ENCODE measurements at places on chromosomes 13 and 19. TPM values are rescaled to one million over a fixed set of nuclear protein-coding genes. Genes with fewer than 3 reads are reported as not detected.

- no peak for DNase-seq
Observed at GRCh38 chr13:48831248-48831647, 144.5 kb upstream of the FNDC3A start.

The APC2 gene
- 0.05 TPM for total RNA-seq

DNA sequence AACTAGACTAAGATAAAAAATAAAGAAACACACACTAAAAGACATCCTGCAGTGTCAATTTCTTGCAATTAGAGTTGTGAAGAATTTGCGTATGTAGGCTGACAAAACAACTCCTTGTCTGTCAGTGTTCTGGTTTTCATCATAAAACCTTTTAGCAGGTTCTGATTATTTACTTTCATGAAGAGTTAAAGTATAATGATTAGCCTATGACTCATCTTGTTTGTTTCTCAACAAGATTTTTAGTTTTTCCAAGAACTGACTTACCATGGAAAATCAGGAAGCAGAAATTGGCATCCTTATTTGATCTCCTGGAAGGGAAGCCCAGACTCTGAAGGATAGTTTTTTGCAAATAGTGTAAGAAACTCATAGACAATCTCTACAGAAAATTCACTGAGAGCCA lies 848.7 kb upstream of the PCDH9 start:
- DNase-seq = no peak

- DNase-seq = no peak
Observed at GRCh38 chr19:19594381-19594780, 24.1 kb downstream of the PBX4 start.

GRCh38 chr19:53462861-53463260 lies 4.7 kb upstream of the ZNF813 start:
- no peak for DNase-seq

DNA sequence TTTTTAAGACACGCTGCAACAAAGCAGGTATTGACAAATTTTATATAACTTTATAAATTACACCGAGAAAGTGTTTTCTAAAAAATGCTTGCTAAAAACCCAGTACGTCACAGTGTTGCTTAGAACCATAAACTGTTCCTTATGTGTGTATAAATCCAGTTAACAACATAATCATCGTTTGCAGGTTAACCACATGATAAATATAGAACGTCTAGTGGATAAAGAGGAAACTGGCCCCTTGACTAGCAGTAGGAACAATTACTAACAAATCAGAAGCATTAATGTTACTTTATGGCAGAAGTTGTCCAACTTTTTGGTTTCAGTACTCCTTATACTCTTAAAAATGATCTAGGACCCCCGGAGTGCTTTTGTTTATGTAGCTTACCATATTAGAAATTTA lies 1.2 kb downstream of the BRCA2 start:
- no peak for DNase-seq

GRCh38 chr19:54594737-54595136 lies 1.3 kb downstream of the LILRA1 start:
- no peak for DNase-seq

The PNMA8B gene
- 8.3 TPM for total RNA-seq

- DNase-seq = no peak
Observed at GRCh38 chr13:40508127-40508526, 158.3 kb downstream of the FOXO1 start.

The DZIP1 gene
- total RNA-seq = 44.3 TPM

DNA sequence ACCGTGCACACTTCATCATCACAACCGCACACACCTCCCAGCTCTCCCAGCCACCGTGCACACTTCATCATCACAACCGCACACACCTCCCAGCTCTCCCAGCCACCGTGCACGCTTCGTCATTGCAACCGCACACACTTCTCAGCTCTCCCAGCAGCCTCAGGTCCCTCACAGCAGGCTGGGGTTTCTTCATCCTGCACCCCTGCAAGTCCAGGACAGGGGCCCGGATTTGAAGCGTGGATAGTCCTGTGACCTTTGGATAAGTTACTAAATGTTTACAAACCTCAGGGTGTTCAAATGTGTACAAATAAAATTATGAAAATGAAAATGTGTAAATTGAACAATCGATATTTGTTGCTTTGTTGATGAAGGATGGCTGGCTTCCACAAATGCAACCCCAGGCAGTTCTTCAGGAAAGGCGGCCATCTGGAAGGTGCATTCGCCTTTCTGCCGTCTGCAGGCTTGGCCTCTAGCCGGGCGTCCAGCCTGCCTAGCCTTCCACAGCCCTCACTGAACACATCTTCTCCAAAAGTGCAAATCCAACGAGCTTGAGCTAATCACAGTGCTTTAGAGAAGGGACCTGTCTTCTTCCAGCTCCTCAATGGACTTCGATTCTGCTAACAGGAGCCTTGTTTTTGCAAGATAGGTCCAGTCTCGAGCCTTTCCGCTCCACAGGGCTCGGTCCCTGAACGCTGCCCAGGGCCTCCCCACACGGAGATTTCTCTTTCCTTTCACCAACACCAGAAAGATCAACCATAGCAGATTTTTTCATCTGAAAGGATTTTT lies 74.2 kb downstream of the SPACA7 start:
- DNase-seq = no peak

DNA sequence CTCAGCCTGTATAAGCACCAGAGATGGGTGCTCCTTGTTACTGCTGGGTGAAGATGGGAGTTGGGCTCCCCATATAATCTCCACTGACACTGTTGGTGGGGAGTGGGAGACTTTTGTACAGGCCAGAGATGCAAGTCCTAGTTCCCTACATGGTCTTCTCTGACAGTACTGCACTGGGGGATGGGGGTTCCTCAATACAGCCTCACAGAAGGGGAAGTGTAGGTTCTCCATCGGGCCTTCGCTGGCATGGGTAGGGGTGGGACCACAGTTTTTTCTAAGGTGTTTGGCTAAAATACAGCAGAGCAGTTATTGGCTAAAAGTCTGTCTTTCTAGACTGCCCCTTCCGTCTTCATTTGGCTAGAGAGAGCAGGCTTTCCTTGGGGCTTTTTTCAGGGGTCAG lies 167.2 kb upstream of the SERP2 start:
- DNase-seq = no peak

The MUC16 gene
- 52.8 TPM for total RNA-seq

DNA sequence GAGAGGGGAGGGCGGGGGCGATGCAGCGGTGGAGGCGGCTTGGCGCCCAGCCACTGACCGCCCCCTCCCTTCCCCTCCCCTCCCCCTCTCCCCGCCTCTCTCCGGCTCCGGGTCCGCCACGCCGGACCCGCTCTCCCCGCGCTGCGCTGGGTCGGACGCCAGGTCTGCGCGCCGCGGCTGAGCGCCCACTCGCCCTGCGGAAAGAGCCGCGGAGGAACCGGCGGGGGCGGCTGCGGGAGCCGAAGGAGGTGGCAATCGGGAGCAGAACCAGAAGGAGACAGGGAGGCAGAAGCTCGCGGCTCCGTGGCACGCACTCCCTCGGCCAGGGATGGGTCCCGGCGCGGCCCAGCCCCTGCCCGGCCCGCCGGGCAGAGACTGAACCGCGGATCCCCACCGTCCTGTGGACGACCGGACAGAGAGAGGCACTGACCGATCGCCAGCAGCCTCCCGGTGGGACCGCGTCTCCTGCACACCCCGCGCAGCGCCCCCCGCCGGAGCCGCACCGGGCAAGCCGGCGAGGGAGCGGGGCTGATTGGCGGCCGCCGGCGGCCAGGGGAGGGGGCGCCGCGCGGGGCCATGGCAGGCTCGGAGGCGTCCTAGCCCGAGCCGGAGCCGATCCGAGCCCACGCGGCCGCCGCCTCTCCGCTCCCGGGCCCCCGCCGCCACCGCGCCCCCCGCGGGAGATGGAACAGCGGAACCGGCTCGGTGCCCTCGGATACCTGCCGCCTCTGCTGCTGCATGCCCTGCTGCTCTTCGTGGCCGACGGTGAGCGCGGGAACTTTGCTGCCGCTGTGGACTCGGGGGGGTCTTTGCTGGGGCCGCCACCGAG lies at the start of gene VSTM2B:
Gene VSTM2B, plus strand, starts transcription at position 94 of the 829 bp plus-strand sequence. Its CDS starts 590 bp downstream, at position 684.
- DNase-seq = no peak

DNA sequence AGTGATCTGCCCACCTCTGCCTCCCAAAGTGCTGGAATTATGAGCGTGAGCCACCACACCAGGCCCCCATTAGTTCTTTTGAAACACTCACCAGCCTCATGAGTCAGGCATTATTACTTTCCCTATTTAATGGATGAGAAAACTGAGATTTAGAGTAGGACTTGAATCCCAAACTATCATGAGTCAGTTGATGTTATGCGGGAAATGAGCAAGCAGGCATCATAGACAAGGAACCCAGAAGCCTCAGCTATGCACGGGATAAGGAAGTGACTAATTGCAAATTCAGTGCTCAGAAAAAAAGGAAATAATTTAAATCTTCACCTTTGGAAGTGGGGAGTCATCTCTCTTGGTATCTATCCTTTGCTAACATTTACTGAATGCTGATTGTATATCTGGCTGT lies 217.5 kb downstream of the ABCC4 start:
- no peak for DNase-seq

GRCh38 chr13:32695602-32696250 lies 109.5 kb downstream of the PDS5B start:
- no peak for DNase-seq

GRCh38 chr13:46297361-46297811 lies 85.7 kb downstream of the LRRC63 start:
- no peak for DNase-seq

DNA sequence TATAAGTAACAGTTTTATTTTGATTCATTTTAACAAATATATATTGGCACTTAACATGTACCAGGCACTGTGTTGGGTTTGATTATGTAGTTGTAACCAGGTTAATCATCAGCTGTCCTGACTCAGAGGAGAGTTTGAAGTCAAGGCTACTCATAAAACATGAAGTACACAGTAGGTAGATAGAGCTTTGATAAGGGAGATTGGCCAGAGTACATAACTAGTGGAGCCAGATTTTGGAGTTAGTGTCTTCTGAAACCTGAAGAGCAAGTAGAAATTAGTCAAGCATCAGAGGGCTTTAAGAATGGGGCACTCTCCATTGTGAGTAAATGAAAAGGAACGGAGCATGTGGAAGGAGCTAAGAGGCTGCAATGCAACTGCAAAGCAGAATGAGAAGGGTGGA lies 333.9 kb downstream of the RFC3 start:
- DNase-seq = no peak

DNA sequence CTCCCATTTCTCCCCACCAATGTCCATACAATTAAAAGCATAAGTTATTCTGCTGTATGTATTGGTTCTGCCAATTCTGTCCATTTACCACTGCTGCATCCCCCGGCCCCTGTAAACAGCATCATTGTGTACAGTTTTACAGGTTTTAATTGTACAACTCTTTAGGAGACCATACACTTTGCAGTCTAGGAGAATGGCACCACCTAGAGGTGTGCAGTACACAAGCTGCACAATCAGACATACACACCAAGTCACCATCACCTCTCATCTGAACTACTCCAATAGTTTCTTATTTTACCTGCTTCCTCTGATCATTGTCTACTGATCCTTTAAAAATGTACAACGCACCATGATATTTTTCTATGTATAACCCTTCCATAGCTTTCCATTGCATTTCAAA lies 855.9 kb upstream of the KLHL1 start:
- DNase-seq = no peak

GRCh38 chr13:111791131-111791530 lies 275.8 kb upstream of the SOX1 start:
- no peak for DNase-seq

The KASH5 gene
- not detected for total RNA-seq

DNA sequence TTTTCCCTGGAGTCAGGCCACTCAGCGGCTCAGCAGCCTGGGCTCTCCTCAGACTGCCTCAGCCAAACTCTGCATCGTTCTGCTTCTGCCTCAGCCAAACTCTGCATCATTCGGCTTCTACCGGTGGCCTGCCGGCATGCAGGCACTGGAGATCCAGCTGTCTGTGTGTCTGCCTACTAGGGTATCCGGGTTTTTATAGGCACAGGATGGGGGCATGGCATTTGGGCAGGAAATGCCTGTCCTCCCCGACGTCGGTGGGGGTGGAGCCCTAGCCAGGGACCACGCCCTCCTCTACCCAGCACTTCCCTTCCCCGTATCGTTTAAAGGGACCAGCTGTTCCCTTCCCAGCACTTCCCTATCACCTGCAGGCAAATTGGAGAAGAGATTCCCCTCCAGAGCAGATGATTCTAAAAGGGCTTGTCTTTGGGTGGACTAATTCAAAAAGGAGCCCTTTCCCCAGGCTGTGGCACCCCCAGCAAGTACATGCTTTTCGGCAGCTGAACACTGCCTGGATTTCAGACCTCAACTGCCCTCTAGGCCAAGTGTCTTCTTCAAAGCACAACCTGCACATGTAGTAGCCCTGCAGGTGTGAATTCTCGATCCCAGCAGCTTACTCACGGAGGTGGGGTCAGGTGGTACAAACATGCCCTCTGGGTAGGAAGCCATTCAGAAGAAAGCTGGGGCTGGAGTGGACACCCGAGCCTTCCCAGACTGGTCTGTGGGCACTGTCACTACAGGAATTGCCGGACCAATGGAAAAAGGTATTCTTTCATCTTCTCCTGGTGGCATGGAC lies 25.4 kb upstream of the GPR12 start:
- no peak for DNase-seq

The NRTN gene
- 2.0 TPM for total RNA-seq

GRCh38 chr19:14916848-14917247 lies 24.4 kb upstream of the OR7C2 start:
- DNase-seq = no peak

DNA sequence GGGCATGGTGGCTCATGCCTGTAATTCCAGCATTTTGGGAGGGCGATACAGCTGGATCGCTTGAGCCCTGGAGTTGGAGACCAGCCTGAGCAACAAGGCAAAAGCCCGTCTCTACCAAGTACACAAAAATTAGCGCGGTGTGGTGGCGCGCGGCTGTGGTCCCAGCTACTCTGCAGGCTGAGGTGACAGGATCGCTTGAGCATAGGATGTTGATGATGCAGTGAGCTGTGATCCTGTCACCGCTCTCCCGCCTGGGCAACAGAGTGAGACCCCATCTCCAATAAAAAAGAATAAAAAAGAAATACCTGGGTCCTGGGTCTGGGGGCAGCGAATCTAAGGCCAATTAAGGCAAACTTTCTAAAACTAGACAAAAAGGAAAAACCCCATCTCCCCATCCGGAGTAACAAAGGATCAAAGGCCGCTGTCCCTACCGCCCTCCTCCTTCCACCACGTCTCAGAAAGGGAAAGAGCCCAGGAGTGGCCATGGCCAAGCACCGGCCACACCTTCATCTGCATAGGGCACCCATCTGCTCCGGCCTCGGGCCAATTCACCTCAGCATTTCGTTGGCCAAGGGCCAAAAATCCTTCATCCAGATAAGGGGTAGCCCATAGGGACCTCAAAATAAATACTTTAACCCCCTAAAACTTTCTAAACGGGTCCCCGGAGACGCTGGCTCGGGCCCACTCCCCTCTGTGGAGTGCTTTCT lies 851 bp downstream of the ZNF320 start:
- peak; percentile 33 for DNase-seq

DNA sequence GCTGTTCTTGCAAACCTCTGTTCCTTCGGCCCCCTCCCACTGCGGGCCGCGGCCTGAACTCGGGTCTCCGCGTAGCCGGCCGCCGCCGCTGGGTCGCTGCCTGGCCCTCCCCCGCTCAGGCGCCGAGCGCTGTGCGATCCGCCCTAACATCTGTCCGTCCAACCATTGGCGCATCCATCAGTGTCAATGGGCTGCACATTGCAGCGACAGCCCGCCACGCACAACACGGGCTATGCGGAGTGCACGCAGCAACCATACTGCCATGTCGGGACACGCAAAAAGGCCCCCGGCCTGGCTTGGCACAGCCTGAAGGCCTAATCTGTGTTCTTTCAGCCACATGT lies 2.6 kb upstream of the TSHZ3 start:
- no peak for DNase-seq

- no peak for DNase-seq
Observed at GRCh38 chr13:23770428-23770827, 118.8 kb downstream of the MIPEP start.

The PHLDB3 gene
- 14.5 TPM for total RNA-seq

GRCh38 chr13:44365008-44365407 lies 8.6 kb upstream of the SERP2 start:
- no peak for DNase-seq

Data from ovary (tissue), 10 donors.